Right atrium auricular region (tissue), 2 donors: ENCODE measurements at places on chromosomes 13 and 19.

GRCh38 chr13:32035716-32036115 is 4.1 kb downstream of the FRY start:
- peak overlapping the region; percentile 1 for H3K27ac ChIP-seq
- H3K4me1 ChIP-seq: no peaks in the 10 kb centered on the region
- H3K27me3 ChIP-seq: no peaks in the 10 kb centered on the region

DNA sequence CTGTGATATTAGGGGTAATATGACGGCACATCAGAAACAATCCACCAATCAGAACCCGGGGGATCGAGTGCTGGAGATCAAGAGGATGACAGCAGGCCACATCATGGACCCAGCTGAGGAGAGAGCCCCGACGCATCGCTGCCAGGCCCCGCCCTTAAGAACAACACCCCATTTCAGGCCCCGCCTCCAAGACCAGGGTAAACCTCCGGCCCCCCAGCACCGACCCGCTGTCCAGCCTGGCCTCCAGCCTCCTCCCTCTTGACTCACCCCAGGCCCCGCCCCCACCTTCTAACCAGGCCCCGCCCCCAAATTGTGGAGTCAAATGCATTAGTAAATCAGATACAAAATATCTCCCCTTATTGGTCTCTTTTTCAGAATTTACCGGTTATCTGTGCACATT is 4.7 kb upstream of the ZNF611 start:
- DNase-seq: no peak
- no peaks in the 10 kb centered on the region for H3K4me1 ChIP-seq
- H3K36me3 ChIP-seq: no peaks in the 10 kb centered on the region
- no peaks in the 10 kb centered on the region for H3K27me3 ChIP-seq
- no peak overlapping the region for H3K4me3 ChIP-seq

DNA sequence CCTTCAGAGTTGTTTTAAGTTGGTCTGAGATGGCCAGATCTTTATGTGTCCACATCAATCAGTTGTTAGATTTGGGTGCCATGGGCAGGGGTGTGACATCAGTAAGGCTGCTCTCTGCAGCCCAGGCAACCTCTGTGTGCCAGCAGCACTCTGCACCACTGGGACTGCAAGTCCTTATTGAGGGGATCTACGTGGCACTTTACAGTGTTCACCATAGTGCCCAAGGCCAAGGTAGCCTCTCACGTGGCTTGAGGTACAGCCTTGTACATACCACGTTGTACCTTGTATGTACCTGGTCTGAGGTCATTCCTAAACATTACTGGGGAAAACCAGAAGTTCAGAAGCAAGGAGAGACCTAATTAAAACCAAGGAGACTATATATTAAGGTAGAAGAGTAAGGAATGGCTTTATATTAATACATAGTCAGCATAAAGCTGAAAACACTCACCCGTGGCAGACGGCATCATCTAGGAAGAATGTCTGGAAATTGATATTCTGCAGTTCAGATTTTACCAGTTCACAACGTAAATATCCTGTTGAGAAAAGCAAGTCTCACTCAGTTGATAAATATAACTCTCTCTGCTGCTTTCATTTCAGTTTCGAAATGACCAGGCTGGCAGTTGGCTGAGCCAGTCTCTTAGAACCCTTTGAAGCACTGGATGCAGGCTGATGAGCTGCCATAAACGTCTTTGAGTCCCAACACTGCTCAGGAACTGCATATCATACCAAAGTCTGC is 128.8 kb downstream of the ZDHHC20 start:
- no peak overlapping the region for H3K4me3 ChIP-seq
- no peaks in the 10 kb centered on the region for H3K36me3 ChIP-seq
- no peak for DNase-seq
- peaks cover 5% of the 10 kb centered on the region for H3K4me1 ChIP-seq
- no peaks in the 10 kb centered on the region for H3K27me3 ChIP-seq

DNA sequence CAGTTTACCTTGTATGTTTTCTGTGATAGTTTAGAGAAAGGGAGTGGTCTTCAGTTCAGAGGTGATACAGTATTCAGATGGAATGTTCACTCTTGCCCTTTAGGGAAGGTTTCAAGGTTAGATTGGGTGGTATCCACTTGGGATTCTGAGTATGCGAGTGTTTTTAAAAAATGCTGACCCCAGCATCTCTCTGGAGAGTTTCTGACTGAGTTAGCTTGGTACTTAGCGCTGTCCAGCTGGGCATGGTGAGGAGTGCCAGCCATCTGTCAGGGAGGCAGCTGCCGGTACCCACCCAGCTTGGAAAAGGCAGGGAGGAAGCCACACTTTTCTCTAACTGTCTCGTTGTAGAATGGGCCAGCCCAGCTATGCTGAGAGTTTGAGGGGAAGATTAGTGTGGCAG is 63.3 kb downstream of the ARHGEF7 start:
- peak overlapping the region; percentile 81 for H3K27ac ChIP-seq
- H3K4me1 ChIP-seq: peaks cover 41% of the 10 kb centered on the region
- DNase-seq: no peak
- H3K36me3 ChIP-seq: no peaks in the 10 kb centered on the region
- no peaks in the 10 kb centered on the region for H3K27me3 ChIP-seq
- H3K4me3 ChIP-seq: no peak overlapping the region

- no peaks in the 10 kb centered on the region for H3K27me3 ChIP-seq
- no peaks in the 10 kb centered on the region for H3K36me3 ChIP-seq
- no peaks in the 10 kb centered on the region for H3K4me1 ChIP-seq
Observed at GRCh38 chr13:68714292-68714691, 1393.3 kb upstream of the ATXN8OS start.

- H3K4me3 ChIP-seq: peak overlapping the region; percentile 85
- H3K36me3 ChIP-seq: peaks cover 11% of the 10 kb centered on the region
- no peak for DNase-seq
Observed at GRCh38 chr19:55642153-55643002, 1.1 kb upstream of the ZNF581 start.

GRCh38 chr19:29467824-29468401 is 57.9 kb upstream of the VSTM2B start:
- H3K27ac ChIP-seq: no peak overlapping the region
- no peaks in the 10 kb centered on the region for H3K4me1 ChIP-seq
- H3K36me3 ChIP-seq: no peaks in the 10 kb centered on the region
- no peaks in the 10 kb centered on the region for H3K27me3 ChIP-seq

GRCh38 chr13:51453959-51454703 is 1.3 kb upstream of the INTS6 start:
- H3K27me3 ChIP-seq: no peaks in the 10 kb centered on the region
- peaks cover 22% of the 10 kb centered on the region for H3K36me3 ChIP-seq
- peak overlapping the region; percentile 97 for H3K27ac ChIP-seq

GRCh38 chr19:51824281-51825005 is 29.5 kb downstream of the FPR3 start:
- H3K36me3 ChIP-seq: no peaks in the 10 kb centered on the region
- H3K27ac ChIP-seq: no peak overlapping the region
- H3K4me3 ChIP-seq: no peak overlapping the region
- no peak for DNase-seq
